ENCODE measurements at places on chromosomes 7 and 10.

DNA sequence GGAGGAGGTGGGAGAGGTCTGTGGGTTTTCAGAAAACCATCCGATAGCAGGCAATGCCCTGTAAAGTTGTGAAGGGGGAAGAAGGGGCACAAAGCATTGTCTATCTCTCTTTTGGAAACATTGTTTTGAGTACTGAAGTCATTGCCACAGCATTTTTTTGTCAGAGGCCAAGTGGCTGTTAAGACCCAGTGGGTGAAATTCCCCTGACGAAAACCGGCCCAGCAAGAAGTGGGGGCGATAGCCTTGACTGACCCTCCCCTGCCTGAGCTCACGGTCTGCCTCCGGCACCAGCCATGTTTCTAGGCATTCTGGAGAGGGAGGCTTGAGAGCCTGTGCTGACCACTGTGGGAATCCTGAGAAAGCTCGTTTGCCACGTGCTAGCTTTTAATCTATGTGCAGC is 144.7 kb downstream of the RPS24 start:
- no peak for DNase-seq

DNA sequence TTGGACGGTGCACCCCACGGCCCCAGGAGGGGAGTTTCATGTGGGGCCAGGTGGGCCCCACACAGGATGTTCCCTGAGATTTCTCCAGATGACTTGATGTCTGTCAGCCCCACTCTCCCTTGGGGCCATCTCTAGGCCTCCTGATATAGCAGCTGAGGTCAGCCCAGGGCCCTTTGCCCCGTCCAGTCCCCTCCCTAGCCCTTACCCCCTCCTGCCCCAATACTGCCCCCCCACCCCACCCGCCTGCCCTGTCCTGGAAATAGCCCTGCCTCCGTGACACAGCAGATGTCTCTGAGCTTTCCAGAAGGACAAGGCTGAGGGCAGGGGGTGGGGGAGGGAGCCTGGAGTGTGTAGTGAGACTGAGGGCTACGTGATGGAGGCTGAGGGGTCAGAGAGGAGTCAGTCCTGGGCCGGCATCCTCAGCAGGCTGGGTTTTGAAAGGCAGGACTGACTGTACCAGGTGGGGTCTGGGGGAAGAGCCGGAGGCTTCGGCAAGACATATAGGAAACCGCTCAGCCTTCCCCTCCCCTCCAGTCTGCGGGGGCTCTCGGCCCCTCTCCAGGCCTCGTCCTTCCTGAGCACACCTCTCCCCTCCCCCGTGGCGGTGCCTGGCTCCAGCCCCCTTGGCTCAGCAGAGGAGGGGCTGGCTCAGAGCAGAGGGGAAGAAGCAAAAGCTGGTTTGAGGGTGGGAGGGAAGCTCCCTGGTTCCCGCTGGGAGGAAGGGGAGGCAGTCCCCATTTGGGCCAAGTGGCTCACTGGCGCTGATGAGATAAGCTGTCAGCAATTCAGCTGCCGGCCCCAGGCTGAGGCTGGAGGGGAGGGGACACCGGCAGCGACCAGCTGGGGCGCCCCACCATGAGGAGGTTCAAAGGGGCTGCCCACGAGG is 2.0 kb downstream of the FLNC start:
- DNase-seq, result no peak

DNA sequence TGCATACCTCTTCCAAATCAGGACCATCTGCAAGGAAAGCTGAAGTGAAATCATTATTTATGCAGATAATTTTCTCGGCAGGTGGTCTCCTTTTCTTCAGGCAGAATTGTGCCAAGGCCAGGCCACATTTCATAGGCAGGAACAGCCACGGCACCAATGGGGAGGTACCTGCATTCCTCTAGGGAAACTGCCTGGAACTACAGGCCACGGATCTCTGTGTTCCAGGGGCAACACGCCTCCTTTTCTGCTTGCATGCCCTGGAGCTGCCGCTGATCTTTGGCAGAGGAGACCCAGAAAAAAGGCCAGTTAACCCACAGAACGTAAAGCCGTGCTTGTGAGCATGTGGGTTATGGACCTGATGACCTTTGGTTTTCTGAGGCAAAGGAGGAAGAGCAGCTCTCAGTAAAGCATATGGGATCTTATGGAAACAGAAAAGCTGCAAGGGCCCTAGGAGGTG is 111.2 kb upstream of the KIAA1217 start:
- peak; percentile 4 for DNase-seq

DNA sequence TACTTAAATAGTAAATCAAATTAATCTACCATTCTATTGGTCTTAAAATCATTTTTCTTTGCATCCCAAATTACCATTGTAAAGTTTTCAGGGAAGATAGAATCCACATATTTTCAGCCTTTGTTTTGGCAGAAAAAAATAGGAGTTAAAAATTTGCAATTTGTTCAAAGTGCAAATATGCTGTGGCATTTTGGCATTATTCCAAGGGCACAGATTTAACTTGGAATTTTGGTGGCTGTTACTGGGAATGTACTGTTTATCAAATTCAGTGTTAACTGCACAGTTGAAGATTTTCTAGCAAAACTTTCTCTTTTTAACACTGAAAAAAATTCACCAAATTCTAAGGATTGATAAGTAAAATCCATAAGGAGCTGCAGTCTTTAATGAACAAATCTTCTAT is 151.0 kb upstream of the HDAC9 start:
- no peak for DNase-seq

DNA sequence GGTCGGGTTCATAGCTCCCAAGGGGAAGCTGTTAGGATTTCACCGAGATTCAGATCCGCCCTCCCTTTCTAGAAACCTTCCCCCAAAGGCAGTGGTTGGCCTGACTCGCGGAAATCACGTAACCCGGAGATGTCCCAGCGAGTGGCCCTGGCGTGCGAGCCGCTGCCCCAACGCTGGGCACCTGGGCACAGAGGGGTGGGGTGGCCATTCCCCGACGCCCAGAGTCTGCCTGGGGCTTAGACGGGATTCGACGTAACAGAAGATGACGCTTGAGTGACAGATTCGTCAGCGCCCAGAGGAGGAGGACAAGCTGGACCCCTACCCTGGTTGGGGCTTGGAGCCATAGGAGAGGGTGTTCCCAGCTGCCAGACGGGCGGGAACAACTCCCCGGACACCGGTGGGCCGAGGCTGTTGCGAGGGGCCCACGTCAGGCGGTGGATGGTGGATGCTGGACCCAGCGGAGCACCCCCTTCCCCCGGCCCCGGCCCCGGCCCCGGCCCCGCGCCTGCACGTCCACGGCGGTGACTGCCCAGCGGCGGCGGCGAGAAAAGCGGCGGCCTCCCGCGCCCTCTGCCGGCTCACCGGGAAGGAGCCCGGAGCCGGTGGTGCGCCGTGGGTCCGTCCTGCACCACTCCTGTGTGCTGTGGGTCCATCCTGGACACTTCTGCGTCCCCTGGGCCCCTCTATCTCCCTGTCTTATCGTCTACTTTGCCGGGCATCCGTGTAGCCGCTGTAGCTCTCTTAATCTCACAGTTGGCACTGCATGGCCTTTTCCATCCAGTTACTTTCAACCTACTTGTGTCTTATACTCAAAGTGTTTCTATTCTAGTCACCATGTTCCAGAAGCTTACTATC is 35.4 kb upstream of the KNDC1 start:
- no peak for DNase-seq

DNA sequence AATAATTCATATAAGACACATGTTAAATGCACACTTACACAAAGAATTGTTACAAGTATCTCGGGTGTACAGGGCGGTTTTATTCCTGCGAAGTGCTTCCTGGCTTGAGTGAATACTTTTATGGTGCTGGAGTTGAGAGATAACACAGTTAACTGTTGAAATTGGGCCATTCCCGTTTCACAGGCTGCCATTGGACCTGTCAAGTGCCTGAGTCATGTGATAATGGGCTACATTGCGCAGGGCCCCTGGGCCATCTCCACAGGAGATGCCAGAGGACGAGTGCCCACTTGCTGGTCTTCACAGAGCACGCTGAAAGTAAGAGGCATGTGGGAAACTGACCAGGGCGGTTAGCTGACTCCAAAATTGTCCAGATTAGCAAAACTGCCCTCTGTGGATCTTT is 4.8 kb downstream of the FBH1 start:
- DNase-seq, result no peak

DNA sequence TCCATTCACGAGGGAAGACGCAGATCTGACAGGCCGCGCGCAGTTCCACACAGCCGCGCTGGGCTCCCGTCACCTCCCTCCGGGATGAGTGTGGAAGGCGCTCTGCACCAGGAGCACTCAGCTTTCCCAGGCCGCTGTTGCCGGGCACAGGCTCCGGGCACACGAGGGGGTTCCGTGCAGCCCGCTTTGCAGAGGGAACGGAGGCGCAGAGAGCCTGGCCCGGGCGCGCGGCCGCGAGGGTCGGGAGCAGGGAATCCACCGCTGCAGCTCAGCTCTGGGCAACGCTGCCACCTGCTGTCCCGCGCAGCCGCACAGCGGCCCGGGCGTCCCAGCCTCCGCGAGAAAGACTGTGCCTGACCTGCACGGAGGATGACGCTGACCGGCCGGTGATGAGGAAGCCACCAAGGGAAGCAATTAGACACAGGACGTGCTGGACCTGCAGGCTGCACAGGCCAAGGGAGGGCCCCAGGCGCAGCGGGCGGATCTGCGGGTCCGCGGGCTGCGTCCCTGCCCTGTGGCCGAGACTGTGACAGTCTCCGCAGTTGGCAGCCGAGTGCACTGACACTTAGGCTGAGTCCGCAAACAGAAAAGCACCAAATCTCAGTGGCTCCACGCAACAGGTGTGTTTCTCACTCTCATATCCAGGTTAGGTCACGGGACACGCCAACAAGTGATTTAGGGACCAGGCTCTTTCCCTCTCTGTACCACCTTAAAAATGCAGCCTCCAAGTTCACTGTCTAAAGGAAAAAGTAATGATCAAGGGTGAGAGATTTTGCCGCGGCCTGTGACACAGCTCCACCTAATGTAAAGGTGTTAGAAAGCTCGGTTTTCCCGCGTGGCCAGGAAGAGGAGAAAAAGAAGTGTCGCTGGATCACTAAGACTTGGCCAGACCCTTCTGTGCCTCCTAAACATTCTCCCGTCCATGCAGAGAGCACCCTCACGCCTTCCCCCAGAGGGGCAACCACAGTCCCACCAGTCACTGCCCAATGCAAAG is 94.5 kb downstream of the SEC61G start:
- peak; percentile 40 for DNase-seq

DNA sequence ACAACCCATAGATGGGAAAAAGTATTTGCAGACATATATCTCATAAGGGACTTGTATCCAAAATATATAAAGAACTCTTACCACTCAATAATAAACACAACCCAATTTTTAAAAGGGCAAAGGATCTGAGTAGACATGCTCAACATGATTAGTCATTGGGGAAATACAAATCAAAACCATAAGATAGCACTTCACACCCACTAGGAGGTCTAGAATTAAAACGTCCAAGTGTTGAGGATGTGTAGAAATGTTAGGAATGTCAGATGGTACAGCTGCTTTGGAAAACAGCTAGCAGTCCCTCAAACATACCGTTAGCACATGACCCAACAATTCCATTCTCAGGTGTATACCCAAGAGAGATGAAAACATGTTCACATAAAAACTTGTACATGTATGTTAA is 8.3 kb downstream of the PSTK start:
- no peak for DNase-seq

GRCh38 chr10:133488354-133488753 is 34.6 kb downstream of the SCART1 start:
- no peak for DNase-seq

DNA sequence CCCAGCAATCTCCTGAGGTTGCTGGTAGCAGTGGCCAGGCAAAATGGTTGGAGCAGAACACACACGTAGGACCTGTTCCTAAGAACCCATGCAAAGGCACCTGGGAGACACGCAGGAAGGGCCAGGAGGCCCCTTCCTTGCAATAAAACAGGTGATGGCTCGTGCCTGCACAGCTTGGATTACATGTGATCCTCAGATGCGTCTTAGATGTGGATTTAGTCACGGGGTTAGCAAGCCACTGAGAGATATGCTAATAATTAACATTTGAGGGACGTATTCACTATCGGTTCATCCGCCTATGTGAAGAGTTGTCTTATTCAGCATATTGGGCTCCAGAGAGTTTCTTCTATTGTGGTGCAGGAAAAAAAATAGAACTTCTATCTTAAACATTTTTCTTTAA is 4.6 kb upstream of the RHEB start:
- DNase-seq, result no peak

DNA sequence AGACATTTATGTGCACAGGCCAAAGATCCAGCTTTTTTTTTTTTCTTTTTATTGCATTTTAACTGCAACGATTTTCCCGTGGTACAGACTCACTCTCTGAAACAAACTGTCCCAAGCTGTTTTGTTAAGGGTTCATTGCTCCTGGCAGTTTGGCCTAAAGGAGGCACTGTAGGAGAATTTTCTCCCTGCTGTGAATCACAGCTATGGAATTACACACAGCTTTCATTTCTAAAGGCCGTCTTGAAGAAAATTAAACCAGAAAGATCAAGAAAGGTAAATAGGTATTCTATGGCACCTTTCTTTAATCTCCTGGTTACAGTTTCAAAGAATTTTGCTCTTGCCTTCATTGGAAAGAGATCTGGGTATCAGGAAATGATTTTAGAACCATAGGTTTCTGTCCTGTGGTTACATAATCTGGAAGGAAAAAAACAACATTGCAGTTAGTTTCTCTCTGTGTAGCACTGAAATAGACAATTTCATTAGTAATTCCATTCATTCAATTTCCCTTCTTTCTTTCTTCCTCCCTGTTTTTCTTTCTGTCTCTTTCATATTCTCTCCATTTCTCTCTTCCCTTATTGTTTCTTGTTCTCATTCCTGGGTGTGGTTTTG is 51.2 kb downstream of the PDK4 start:
- peak; percentile 24 for DNase-seq

Data from HepG2 (cell line).